ENCODE measurements at places on chromosomes 4 and X.

GRCh38 chr4:2339458-2340271 lies 77.8 kb upstream of the MXD4 start:
- no peak for DNase-seq

- no peak for DNase-seq
These were observed 327.1 kb downstream of the GLUD2 start for GRCh38 chrX:121374471-121374870.

DNA sequence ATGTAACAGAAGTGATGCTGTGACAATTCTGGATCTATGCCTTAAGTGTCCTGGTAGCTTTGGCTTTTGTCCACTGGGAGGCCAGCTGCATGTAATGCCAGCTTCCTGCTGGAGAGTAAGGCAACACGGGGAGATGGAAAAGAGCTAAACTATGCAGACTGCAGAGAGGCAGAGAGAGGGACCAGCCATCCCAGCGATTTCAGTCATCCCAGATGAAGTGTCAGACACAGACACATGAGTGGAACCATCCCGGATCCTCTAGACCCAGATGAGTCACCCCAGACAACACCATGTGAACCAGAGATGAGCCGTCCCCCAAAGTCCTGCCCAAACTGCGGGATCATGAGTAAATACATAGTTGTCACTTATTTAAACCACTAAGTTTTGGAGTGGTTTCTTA lies 14.6 kb downstream of the SRPX start:
- DNase-seq, result no peak

- DNase-seq, result no peak
These were observed 54.3 kb upstream of the STIM2 start for GRCh38 chr4:26806331-26806730.

GRCh38 chrX:24465532-24465865 lies 413 bp downstream of the PDK3 start:
- no peak for DNase-seq

GRCh38 chrX:38271154-38271716 lies 50.6 kb upstream of the SRPX start:
- no peak for DNase-seq

- no peak for DNase-seq
These were observed 86.9 kb upstream of the ADRA2C start for GRCh38 chr4:3679071-3679825.

DNA sequence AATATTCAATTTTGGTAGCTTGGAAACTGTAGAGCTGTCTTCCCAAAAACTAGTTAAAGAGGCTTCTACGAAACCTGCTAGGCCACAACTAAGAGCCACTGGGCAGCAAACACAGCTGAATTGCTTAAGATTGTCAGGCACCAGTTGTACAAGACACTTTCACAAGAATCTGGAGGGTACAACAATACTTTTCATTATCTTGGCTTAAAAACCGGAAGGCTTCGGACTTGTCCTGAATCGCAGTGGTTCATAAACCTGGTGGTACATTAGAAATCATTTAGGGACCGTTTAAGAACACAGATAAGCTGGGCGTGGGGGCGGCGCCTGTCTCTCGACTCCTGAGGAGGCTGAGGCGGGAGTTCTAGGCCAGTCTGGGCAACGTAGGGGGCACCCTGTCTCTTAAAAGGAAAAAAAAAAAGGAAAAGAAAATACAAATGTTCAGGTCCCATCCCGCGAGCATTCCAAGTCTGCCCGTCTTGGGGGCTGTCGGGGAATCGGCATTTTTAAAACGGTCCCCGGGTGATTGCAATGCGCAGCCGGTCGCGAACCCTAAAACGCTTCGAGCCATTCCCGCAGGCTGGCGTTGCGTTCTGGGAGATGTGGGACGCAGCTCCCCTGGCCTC lies 763 bp downstream of the PYURF start:
- peak; percentile 10 for DNase-seq

- DNase-seq, result no peak
These were observed 5.6 kb upstream of the TEC start for GRCh38 chr4:48275247-48275646.

DNA sequence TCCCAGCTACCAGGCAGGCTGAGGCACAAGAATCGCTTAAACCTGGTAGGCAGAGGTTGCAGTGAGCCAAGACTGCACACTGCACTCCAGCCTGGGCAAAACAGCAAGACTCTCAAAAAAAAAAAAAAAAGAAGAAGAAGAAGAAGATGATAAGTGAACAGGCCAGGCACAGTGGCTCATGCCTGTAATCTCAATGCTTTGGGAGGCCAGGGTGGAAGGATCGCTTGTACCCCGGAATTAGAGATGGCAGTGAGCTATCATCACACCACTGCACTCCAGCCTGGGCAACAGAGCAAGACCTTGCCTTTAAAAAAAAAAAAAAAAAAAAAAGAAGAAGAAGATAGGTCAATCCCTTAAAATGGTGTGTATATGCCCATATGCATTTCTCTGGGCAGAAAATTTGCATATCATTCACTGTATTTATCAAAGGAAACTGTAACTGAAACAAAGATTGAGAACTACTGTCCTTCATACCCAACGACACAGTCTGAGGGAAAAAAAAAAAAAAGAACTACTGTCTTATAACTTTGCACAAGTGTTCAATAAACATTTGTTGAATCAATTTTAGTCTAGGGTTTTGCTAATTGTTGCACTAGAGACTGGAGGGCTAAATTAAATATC lies 2.3 kb downstream of the RFC1 start:
- no peak for DNase-seq

- no peak for DNase-seq
These were observed 30.4 kb downstream of the PGRMC1 start for GRCh38 chrX:119266364-119266995.

GRCh38 chr4:123204737-123205136 lies 191.9 kb upstream of the SPRY1 start:
- DNase-seq, result no peak

GRCh38 chrX:133608406-133608805 lies 193.1 kb upstream of the GPC4 start:
- no peak for DNase-seq

- no peak for DNase-seq
These were observed 354.0 kb upstream of the BOD1L1 start for GRCh38 chr4:13981499-13981898.

GRCh38 chrX:100615005-100615404 lies 21.6 kb downstream of the TSPAN6 start:
- DNase-seq, result no peak

Data from nucleus accumbens (tissue), 56 donors.